ENCODE measurements at places on chromosomes 7 and 10. TPM values are rescaled to one million over a fixed set of nuclear protein-coding genes. Genes with fewer than 3 reads are reported as not detected.

Gene ACSM6
- total RNA-seq: not detected

Gene CEP55
- 55.8 TPM for total RNA-seq

Gene MCM10
- 53.2 TPM for total RNA-seq

- peak; percentile 59 for DNase-seq
Observed at GRCh38 chr7:117110480-117111315, 157.4 kb downstream of the ST7 start.

GRCh38 chr10:125023255-125023654 is 81.3 kb downstream of the ZRANB1 start:
- no peak for DNase-seq

DNA sequence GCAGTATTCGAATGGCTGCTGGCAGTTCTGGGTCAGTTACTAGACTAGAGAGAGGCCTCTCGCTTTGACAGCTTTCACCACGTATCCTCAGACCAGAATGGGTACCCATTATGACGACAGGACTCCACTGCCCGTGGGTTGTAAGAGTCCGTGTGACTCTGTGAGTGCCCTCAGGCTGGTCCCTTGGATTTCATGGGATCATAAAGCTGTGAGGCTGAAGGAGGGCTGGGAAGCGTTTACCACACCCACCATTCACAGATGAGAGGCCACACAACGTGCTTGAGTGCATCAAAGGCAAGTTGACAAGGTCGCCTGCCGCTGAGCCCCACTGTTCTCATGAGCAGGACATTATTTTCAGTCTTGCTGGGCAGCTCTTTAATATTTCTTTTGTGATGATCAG is 87.2 kb downstream of the EZH2 start:
- no peak for DNase-seq

DNA sequence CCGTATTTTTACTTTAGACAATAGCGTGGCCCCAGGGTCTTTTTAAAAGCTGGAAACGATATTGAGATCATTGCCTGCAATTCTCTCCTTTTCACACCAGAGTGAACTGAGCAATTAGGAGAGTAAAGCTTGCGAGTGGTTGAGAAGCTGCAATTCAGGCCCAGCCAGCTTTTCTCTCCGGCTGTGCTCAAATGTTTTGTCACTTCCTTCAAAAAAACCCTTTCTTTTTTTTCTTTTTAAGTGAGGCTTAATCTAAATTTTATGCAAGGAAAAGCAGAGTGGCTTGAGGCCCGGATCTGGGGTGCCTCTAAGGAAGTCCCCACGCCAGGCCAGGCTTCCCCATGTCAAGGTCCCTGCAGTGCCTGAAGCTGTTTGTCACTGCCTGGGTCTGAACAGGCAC is 433.9 kb downstream of the GLRX3 start:
- no peak for DNase-seq

DNA sequence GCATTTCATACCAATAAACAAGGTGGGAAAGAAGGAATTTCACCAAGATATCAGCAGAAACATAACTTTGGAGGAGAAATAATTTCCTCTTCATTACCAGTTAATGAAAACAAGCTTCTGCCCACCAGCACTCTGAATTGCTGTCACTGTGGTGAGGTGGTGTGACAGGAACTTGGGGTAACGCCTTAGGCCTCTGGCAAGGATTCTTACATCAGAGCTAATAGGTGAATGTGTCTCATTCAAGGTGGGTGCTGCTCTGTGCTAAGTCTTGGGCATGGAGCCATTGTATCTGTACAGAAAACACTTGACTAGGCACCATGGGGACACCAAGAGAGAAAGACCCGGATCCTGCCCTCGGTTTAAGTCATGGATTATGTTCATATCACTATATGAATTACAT is 8.3 kb upstream of the LOXL4 start:
- DNase-seq: no peak

DNA sequence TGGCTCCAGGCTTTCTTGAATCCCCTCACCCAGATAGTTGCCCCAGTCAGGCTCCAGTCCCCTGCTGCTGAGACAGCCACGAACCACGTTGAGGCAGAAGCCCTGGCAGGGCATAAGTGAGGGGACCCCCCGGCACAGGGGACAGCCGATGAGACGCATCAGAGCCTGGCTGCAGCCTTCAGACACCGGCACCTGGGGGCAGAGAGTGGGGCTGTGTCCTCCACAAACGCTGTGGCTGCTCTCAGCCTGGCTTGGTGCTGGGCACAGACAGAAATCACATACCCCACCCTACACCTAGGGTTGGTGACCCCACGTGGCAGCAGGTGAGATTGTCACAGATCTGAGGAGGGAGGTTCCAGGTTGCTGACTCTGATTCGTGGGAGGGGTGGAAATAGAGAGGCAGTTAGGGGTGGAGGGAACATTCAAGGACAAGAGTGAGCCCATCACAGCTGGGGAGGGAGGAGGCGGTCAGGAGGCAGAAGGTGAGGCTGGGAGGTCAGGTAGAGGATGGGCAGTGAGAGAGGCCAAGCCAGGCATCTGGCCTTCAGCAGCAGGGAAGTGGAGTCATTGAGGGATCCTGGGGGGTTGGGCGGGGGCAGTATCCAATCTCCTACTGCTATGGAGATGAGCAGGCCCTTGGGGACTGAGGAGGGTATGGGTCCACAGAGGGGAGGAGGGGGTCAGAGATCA is 3.2 kb downstream of the GPC2 start:
- no peak for DNase-seq

DNA sequence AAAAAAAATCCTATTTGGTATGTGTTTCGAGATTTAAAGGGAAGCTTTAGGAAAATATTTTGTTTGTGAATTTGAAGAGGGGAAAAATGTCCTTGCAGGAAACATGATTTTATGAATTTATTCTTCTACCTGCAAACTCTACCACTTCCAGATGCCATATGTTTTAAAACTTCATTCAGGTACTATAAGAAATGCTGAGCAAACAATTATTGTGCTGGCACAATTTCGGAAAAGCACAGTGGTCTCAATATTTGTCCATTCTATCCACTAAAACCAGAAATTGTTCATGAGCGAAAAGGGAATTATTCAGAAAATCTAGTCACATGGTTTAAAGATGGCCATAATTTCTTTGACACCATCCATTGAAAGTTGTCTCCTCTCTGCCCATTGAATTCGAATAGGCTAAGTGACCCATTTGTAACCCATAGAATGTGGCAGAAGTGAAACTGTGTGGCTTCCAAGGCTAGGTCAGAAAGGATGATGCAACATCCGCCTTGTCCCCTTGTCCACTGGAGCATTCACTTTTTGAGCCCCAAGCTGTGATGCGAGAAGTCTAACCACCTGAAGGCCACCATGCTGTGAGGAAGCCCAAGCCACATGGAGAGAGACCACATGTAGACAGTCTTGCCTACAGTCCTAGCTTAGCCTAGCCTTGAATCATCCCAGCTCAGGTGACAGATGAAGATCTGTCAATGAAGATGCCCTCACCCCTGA is 189.8 kb upstream of the PRKCQ start:
- DNase-seq: no peak

DNA sequence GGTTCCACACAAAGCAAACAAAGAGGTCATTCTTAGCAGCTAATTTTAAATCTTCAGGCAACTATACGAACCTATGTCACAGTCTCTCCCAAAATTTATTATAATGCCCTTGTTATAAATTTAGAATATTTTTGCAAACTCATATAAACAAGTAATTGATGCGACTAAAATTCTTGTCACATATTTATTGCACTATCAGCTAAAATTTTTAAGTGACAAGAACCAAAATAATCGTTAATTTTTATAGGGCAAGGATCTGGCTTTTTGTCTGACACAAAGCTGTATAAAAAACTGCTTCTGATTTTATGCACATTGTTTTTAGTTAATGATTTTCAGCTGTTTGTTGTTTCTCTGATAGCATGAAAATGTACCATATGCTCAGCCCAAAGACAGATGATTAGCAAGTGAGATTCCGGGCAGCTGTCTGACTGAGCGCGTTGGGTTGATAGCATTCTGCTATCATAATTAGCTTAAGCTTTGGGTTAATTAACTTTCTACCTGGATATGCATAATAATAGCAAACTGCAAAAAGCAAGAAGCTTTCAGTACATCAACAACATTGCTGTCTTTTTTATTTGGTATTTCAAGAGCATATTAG is 136.0 kb downstream of the MGMT start:
- no peak for DNase-seq

DNA sequence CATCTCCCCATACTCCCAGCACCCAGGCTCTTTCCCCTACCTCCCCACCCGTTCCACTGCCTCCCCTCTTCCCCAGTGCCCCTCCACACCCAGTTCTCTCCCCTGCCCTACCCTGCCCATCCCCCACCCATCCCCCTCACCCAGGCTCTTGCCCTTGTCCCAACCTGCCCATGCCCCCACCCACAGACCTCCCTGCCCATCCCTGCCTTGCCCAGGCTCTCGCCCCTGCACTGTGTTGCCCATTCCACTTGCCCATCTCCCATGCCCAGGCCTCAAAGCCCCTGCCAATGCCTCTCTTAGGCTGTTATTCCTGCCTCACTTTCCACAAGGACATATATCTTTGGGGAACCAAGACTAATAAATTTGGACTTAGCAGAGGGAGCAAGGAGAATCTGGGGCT is 262.6 kb upstream of the CXCL12 start:
- DNase-seq: no peak

DNA sequence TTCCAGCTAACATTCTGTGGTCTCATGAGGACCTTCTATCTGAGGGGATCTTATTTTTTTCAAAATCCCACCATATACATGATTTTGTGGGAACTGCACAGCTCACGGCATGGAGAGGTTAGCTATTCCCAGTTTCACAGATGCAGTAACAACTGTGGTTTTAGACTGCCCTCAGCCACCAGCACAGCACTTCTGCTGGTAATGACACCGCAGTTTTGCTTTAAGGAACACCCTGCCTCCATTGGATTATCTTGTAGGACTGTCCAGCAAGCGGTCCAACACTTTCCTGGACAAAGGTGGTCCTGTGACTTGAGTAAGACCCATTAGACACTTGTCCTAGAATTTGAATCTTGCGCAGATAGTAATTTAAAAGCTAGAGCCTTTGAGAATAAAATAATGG is 65.3 kb upstream of the SMNDC1 start:
- no peak for DNase-seq

DNA sequence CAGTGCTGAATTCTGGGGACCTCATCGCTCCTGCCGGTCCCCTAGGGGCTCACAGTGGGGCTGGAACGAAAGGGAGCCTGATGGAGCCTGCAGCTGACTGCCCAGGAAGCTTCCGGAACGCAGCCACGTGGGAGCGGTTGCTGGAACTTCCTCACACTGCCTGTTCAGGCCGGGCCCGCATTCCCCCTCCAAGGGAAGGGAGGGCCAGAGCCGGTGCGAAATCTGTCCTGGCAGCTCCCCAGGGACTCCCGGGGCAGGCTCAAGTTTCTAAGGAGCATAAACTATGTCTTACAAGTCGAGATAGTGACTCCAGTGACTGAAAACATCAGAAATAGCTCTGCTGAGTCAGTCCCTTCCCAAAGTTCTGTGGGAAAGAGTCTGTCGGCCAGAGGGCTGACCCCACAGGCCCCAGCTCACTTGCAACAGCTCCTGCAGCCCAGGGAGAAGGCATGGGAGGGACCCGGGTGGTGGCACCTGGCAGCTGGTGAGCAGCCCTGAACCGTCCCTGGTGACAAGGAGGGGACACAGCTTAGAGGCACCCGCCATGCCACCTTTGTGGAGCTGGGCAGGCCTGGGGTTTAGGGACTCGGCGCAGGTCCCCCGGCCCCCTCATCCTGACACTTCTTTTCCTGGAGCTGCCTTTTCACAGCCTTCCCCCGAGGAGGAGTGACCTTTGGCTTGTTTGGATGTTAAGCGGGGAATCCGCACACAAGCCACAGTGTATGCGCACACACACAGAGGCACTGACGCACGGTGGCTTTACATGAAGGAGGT is 47.6 kb downstream of the PDGFA start:
- DNase-seq: no peak

DNA sequence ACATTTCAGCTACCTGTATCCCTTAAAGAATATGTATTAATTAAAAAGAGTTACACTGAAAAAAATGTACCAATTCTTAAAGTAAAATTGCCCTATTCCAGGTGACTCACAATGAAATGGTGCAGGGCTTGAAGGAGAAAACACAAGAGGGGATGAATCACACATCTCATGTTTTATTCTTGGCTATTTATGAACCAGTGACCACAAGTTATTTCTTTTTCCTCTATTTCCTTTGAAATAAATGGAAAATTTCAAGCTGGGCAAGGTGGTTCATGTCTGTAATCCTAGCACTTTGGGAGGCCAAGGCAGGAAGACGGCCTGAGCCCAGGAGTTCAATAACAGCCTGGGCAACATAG is 106.8 kb downstream of the UBE2H start:
- DNase-seq: no peak

GRCh38 chr10:71253981-71254818 is 41.8 kb downstream of the UNC5B start:
- DNase-seq: no peak

- no peak for DNase-seq
Observed at GRCh38 chr10:61835069-61835945, 66.2 kb upstream of the ARID5B start.

DNA sequence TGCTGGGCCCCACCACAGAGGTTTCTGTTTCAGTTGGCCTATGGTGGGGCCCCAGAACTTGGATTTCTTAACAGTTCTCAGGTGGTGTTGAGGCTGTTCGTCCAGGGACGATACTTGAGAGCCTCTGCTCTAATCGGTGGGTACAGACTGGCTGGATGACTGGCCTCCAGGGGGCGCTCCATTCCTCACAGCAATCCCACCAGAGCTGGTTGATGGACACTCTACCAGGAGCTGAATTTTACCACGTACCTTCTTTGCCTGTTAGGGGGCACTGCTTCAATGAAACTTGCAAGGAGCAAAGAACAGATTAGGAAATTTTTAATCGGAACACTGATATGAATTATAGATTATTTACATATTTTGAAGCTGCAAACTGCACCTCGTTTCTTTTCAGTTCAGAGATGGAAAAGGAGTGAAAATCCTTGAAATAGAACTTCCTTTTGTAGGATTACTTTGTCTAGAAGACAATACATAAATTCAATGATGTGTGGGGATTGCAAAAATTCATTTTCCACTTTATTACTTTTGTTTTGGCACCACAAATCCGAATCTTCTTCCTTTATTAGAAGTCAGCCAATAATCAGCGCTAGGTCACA is 44.8 kb downstream of the KBTBD2 start:
- DNase-seq: peak; percentile 87

GRCh38 chr10:69871074-69871473 is 69.4 kb downstream of the COL13A1 start:
- no peak for DNase-seq

DNA sequence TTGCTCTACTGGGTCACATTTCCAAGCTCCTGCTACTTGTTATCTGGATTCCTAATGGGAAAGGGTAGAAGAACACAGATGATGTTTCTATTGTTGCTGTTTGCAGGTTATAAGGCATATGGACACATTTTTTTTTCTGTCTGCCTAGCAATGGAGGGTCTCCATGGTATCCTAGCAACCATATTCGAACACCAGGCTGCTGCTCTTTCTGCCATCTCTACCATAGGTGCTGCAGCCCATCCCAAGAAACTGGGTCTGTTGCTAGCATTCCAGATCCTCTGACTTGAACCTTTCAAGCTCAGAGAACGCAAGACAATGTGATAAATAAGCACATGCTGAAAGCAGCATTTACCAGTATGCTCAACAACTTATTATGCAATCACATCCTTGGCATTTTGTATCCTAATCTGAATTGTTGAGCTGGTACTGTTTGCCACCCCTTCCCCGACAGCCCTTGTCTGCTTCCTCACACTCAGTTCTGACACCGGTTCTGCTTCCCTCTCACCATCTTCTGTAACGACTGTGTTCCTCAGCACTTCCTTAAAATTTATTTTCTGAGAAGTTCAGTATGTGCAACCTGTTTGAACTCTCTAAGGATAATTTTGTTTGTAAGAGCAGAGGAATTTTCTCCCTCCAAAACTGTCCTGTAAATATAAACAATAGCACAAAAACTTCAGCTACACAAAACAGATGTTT is 6.2 kb downstream of the PRKG1 start:
- no peak for DNase-seq

All from activated T-cell treated with anti-CD3 and anti-CD28 coated beads, Interleukin-2, amount 50 U/mL, for 72 hours (primary cell).